Caki2 (cell line): ENCODE measurements at places on chromosomes 7 and 10. TPM values are rescaled to one million over a fixed set of nuclear protein-coding genes. Genes with fewer than 3 reads are reported as not detected.

The FANK1 gene
- total RNA-seq, result 6.8 and 8.5 TPM in 2 replicates

DNA sequence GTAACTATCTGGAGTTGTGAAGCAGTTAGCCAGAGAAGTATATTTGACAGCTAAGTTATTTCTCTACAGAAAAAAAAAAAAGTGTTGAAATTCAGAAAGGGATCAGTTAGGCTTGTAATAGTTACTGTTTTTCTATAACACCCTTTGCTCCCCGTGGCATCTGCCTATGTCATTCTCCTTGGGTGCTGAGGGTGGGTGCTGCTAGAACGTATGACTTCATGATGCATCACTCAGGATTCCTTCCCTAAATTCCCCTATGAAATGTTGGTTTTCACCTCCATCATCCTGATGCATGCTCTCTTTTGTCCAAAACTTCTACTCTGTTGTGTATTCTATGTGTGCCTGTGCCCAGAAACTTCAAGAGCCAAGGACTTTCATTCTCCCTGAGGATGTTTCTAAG is 536.4 kb downstream of the GRM8 start:
- no peak for DNase-seq

DNA sequence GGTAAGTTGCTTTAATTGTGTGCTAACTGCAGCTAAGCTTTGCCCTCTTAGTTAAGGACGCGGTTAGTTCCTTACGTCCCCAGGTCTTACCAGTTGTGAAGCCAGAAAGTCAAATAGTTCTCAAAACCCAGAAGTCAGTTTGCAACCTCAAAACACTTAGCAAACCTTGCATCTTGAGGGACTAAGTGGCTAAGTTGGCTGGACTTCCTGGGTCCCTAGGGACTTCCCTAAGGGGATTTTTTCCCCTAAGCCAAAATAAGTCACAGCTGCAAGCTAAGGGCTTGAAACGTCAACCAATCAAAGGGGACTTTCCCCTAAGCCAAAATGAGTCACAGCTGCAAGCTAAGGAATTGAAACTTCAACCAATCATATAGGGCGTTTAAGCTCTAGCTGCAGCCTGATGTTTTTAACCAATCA is 36.2 kb upstream of the HECW1 start:
- peak; percentile 34 for DNase-seq

DNA sequence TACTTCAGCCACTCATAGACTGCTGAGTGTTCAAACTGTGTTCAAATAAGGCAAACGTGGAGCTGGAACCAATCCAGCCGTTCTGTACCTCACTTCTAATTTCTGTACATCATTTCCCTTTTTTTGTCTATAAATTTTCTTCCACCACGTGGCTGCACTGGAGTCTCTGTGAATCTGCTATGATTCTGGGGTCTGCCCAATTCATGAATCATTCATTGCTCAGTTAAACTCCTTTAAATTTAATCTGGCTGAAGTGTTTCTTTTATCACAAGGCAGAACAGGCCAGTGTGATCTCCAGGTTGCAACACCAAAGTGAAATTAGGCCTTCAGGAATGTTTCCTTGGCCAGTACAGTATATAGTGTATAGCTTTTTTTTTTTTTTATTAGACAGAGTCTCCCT is 53.5 kb downstream of the DNAJC12 start:
- DNase-seq, result no peak

DNA sequence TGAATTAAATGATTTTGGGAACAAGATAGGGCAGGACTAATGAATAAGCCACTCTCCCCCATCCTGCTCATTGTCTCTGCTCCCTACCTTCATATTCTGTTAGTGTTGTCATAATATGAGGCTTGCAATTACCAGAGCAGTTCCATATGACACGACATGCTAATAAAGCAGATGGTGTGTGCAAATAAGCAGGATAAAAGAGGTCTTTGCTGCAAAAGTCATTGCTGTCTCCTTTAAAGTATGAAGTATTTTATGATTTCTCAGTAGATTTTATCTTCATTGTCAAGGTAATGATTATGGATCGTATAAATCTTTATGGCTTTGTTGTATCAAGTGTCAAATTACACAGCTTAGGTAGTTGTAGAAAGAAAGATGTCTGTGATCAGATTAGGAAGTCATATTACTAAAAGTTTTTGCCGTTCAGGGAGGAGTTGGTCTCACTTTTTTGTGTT is 114.8 kb downstream of the SDK1 start:
- DNase-seq, result no peak

DNA sequence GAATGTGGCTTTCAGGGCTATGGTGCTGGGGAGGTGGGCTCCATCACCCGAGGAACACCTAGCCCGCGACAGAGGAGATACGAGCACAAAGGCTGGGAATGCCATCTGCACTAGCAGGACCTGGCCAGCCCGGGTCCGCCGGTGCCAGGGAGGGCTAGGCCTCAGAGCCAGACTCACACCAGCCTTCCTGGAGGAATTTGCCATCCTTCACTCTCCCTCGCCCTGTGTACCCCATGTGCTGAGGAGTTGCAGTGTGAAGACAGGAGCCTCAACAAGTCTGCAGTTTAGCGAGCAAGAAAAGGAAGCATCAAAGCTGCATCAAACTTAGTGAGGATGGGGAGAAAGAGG is 123.6 kb upstream of the JCAD start:
- DNase-seq, result no peak

GRCh38 chr7:924541-925231 is 29.8 kb downstream of the ADAP1 start:
- no peak for DNase-seq

- peak; percentile 46 for DNase-seq
Measured at GRCh38 chr7:81190997-81191768, 272.3 kb upstream of the SEMA3C start.

DNA sequence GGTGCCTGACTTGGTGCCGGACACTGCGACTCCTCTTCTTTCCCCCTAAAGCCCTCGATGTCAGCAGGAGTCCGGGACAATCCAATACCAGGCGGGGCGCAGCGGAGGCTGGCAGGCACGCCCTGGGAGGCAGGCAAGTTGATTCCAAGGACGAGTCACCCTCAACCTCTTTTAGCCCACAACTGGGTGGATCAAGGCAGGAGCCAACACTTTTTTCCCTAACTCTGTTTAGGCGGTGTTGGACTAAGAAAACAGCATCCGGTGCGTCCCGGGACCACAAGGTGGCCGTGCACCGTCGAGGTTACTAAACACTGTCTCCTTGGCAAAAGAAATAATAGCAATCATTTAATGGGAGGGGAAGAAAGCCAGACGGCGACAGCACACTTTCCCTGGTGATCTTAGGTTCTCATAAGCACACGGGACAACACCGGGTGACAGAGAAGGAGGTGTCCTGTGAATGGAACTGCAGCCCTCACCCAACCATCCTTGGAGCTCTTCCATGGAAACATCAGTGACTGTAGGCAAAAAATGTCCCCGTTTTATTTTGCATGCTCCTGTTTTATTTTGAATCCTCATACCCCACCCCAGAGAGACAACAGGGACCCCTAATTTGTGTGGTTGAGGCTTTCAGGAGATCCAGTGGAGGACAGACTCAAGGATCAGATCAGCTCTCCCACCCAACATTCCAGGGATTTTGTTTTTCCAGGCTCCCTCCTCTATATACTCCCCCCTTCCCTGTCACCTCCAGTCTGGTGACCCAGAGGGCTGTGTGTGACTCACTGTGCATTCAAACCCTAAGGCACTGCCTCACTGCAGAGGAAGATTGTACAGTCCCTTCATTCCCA is 1.3 kb upstream of the CALCR start:
- peak; percentile 69 for DNase-seq

DNA sequence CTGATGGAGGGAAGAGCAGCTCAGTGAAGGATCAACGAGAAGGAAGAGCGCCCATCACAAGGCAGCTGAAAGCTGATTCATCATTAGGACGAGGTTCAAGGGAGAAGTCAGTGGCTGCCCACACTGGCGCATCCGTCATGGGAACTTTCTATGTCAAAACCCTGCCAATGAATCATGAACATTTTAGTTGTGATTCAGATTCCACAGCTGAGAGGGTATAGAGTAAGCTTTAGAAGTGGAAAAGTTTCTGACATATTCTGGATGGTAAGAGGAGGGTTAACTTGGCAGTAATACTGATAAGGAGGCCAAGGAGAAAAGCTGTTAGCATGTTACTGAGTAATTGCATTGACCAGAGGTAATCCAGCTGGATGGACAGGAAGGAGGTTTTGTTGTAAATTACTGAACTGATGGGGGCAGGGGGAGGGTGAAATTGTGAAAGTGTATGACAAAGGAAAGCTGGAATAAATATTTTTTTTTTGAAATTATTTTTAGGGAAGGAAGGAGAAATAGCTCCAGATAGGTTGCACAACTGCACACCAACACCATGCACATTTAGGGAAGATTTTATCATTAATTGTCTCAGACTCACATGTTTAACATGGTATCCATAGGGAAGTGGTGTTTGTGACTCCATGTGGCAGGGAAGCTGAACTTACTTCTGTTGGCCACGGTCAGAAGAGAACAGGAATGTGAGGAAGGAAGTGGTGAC is 78.3 kb upstream of the NRP1 start:
- peak; percentile 19 for DNase-seq

GRCh38 chr7:117132321-117133120 is 179.2 kb downstream of the ST7 start:
- peak; percentile 56 for DNase-seq

DNA sequence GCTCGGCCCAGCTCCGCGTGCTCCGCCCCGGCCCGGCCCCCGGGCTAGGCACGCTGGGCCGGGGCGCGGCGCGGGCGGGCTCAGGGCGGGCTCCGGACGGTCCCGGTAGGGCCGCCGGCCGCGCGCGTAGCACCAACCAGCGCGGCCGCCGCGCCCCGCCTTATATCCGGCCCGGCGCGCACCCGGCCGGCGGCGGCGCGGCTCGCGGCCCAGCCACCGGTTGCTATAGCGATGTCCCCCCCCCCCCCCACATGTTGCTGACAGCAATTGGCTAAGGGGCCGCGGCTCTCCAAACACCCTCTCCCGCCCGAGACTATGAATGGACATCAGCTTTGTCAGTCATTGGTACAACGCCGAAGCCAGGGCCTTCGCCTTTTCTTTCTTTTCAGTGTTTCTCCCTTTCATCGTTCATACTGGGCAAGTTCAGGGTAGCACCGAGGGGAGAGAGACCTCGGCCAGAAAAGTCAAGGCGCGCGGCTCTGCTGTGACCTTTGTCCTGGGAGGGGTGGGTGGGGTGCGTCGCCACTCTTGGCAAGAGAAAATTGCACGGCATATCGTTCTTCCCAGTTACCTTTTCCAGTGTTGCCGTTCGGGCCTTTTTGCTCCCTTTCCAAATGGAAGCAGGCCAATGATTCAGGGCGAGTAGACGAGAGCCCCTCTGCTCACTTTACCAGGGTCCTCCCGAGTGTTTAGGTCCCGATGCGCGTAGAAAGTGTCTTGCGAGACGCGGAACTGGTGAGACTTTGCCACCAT is 354.2 kb downstream of the DNAJB6 start:
- DNase-seq, result no peak

DNA sequence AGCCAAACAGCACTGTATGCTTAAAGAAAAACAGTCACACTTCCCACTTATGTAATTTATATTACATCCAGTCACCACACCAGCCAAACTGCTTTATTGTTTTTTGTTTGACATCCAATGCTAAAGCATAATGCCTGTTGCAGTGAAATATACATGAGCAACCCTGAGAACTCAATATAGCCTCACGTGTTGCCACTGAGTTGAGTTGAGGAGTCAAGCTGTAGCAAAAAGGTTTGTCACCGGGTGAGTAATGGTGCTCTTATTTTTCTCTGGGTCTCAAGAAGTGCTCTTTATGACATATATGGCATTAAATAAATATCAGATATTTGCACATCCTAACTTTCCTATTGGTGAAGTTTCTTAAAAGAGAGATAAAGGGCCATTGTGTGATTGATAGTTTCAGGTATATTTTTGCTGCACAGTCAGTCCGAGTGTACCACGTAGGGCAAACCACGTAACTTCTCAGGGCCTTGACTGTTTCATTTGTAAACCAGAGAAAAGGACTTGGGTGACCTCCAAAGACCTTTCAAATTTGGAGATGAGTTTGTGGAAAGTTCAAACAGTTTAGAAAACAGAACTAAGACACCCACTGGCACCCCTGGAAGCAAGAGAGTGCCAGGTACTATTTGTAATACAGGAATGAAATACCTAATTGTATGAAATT is 168.5 kb downstream of the CFTR start:
- no peak for DNase-seq

DNA sequence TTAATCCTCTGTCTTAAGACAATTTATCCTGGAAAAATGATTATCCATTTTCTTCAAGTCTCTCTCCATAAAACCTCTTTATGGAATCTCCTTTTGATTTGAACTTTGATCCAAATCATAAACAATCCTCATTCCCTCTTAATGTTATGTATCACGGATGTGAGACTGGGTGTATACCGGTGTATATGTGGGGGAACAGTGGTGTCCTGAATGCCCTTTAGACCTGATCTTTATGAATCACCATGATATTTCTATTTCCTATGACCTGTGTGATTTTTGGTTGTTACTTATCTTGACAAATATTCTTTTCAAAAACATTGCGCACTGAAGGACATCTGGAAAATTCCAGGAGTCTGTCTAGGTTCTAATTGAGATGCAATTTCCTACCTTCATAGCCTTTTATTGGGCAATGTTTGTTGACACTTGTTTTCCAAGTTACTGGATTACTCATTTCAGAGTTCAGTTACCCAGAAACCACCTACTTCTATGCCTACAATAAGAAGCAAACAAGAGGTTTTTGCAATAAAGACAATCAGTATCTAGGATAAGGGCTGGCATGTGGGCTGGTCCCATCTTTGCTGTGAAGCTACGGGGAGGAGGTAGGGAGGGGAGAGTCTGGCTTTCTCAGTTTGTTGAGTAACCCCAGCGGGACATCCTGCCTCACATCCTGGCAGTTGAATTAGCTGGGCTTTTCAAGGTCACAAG is 190.4 kb downstream of the CTTNBP2 start:
- DNase-seq, result no peak

- no peak for DNase-seq
Measured at GRCh38 chr7:37097983-37098382, 350.7 kb downstream of the ELMO1 start.

GRCh38 chr7:127802845-127803244 is 150.9 kb downstream of the SND1 start:
- DNase-seq, result no peak

DNA sequence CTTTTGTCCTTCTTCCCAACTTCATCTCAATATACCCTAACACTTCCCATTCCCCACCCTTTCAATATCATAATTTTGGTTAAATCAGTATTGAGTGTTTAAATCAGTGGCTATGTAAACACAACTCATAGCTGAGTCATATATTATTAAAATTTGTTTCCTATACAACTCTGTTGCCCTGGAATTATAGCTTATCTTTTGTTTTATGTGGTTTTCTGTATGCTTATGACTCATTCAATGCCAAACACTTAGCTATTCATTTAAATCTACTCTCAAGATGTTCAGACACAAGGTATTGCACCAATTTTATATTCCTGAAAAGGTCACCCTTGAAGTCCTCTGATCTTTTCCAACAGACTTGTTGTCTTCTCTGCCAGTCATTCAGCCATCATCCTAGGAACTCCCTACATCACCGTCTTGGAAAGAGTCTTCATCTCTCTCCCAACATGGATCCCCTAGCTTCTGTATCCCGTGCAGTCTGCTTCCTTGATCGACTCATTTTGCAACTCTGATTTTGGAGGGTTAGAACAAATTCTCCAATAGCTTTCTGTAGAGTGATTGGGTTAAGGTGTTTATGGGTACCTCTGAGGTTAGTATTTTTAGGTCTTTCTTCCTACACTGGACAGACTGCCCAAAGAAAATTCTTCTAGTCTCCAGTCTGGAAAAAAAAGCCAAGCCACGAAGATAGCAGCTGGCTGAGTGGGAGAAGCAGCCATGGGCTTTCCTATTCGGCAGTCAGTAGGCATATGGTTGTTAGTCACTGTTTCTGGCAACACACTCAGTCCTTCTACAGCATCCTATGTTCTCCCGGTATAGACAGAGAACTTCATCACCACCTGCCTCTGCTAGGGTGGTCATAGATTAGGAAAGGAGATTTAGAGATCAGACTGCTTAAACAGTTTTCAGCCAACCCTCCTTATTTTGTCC is 102.1 kb downstream of the CRPPA start:
- peak; percentile 7 for DNase-seq
